Chondrocyte (in vitro differentiated cells): ENCODE measurements at places on chromosomes 7 and 10. TPM values are rescaled to one million over a fixed set of nuclear protein-coding genes. Genes with fewer than 3 reads are reported as not detected.

CUL1 gene
- total RNA-seq, result 34.7 to 41.1 TPM (median 39.7 TPM) in 3 replicates

PTPRZ1 gene
- total RNA-seq, result 0.05 to 2.0 TPM (median 1.6 TPM) in 3 replicates

TRIL gene
- 0.92 to 1.7 TPM (median 0.92 TPM) in 3 replicates for total RNA-seq

COL17A1 gene
- total RNA-seq, result not detected in 3 replicates

STX1A gene
- total RNA-seq, result 19.1 to 33.5 TPM (median 20.9 TPM) in 3 replicates

MMP21 gene
- total RNA-seq, result not detected in 3 replicates

NOS3 gene
- not detected in 3 replicates for total RNA-seq

DNA sequence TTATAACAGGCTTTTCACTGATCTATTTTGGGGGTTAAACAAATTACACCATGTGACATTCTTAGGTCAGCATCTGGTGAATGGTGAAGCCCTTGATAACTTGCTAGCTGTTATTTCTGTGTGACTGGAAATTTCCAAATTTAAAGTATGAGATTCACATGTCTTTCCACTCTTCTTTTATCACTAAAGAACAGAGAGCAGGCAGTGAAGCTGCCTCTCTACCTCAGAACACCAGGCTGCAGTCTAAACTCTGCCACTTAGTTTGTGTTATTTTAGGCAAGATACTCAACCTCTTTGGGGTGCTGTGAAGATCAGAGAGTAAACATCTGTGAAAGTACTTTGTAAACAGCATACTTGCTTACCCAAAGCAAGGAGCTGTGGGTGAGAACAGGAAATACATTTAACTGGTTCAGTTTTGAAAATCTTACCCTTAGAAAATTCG, 15.5 kb upstream of the SP4 start:
- no peaks in the 10 kb centered on the region for H3K4me1 ChIP-seq
- no peaks in the 10 kb centered on the region for H3K36me3 ChIP-seq
- DNase-seq, result no peak
- no peak overlapping the region for H3K27ac ChIP-seq
- peaks cover 22% of the 10 kb centered on the region for H3K27me3 ChIP-seq
- H3K4me3 ChIP-seq, result no peak overlapping the region

DNA sequence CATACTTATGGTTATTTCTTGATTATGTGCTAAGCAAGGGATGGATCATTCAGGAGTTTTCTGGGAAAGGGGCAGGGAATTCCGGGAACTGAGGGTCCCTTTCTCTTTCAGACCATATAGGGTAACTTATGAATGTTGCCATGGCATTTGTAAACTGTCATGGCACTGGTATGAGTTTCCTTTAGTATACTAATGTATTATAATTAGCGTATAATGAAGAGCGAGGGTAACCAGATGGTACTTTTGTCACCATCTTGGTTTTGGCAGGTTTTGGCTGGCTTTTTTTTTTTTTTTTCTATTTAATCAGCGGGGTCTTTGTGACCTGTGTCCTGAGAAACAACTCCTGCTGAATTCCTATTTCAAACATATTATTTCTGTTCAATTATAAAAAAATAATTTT, 237.6 kb upstream of the PTER start:
- no peak for DNase-seq
- H3K4me3 ChIP-seq, result no peak overlapping the region
- no peaks in the 10 kb centered on the region for H3K36me3 ChIP-seq
- H3K27ac ChIP-seq, result no peak overlapping the region
- H3K27me3 ChIP-seq, result peaks cover 2% of the 10 kb centered on the region

GRCh38 chr7:127107601-127108007, 145.1 kb downstream of the GRM8 start:
- H3K4me1 ChIP-seq, result no peaks in the 10 kb centered on the region
- H3K4me3 ChIP-seq, result no peak overlapping the region
- no peaks in the 10 kb centered on the region for H3K27me3 ChIP-seq
- no peak overlapping the region for H3K27ac ChIP-seq
- no peak for DNase-seq

- H3K4me3 ChIP-seq, result no peak overlapping the region
- H3K27ac ChIP-seq, result no peak overlapping the region
Measured at GRCh38 chr10:22742678-22743077, 28.3 kb upstream of the PIP4K2A start.

- H3K36me3 ChIP-seq, result peaks cover 3% of the 10 kb centered on the region
- no peak overlapping the region for H3K4me3 ChIP-seq
- DNase-seq, result no peak
- no peak overlapping the region for H3K27ac ChIP-seq
- peaks cover 27% of the 10 kb centered on the region for H3K4me1 ChIP-seq
- no peaks in the 10 kb centered on the region for H3K27me3 ChIP-seq
Measured at GRCh38 chr10:13074563-13075451, 25.2 kb upstream of the OPTN start.

GRCh38 chr10:117689566-117689965, 147.0 kb downstream of the EMX2 start:
- no peak overlapping the region for H3K4me3 ChIP-seq
- no peak overlapping the region for H3K27ac ChIP-seq
- H3K4me1 ChIP-seq, result peaks cover 9% of the 10 kb centered on the region

- H3K27me3 ChIP-seq, result no peaks in the 10 kb centered on the region
- no peak for DNase-seq
- no peaks in the 10 kb centered on the region for H3K36me3 ChIP-seq
- peaks cover 40% of the 10 kb centered on the region for H3K4me1 ChIP-seq
Measured at GRCh38 chr10:70652761-70653657, 19.3 kb upstream of the ADAMTS14 start.

- H3K27me3 ChIP-seq, result no peaks in the 10 kb centered on the region
- peaks cover 4% of the 10 kb centered on the region for H3K36me3 ChIP-seq
- no peak for DNase-seq
Measured at GRCh38 chr7:25712500-25712899, 439.5 kb upstream of the NFE2L3 start.

DNA sequence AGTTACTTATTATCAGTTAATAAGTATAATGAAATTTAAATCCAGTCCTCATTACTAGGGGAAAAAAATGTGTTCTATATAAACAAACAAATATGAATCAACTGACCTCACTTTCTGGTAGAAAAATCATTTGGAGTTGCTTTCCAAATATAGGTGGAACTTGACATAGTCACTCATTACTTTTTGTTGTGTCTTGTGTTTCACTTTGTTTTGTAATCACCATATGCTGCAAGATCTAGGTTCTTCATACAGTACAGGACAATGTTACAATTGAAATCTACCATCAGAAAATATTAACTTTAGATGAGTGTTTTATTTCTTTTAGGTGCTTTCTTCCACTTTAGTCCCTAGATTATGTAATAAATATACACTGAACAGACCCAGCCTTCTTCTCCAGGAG, 16.9 kb downstream of the TFEC start:
- H3K27me3 ChIP-seq, result peaks cover 12% of the 10 kb centered on the region
- H3K4me1 ChIP-seq, result no peaks in the 10 kb centered on the region
- no peak overlapping the region for H3K27ac ChIP-seq
- H3K4me3 ChIP-seq, result no peak overlapping the region
- H3K36me3 ChIP-seq, result no peaks in the 10 kb centered on the region

DNA sequence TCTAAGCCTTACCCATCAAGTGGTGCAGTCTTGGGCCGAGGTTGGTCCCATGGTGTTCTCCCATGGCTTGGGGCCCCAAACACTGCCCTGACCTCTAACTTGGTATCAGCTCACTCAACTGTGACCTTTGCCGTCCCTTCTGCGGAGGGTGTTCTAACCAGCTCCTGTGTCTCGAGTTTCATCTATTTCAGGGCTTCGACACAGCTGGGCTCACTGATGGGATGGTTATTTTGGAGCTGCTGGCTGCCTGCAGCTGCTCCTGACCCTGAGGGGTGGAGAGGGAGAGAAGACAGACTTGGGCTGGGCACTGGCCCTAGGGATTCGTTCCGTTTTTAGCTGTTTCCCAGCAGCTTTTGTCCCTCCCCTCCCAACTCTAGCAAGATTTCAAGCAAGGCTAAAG, 86.9 kb downstream of the NEURL1 start:
- H3K36me3 ChIP-seq, result no peaks in the 10 kb centered on the region
- no peak overlapping the region for H3K27ac ChIP-seq
- H3K4me1 ChIP-seq, result peaks cover 6% of the 10 kb centered on the region

DNA sequence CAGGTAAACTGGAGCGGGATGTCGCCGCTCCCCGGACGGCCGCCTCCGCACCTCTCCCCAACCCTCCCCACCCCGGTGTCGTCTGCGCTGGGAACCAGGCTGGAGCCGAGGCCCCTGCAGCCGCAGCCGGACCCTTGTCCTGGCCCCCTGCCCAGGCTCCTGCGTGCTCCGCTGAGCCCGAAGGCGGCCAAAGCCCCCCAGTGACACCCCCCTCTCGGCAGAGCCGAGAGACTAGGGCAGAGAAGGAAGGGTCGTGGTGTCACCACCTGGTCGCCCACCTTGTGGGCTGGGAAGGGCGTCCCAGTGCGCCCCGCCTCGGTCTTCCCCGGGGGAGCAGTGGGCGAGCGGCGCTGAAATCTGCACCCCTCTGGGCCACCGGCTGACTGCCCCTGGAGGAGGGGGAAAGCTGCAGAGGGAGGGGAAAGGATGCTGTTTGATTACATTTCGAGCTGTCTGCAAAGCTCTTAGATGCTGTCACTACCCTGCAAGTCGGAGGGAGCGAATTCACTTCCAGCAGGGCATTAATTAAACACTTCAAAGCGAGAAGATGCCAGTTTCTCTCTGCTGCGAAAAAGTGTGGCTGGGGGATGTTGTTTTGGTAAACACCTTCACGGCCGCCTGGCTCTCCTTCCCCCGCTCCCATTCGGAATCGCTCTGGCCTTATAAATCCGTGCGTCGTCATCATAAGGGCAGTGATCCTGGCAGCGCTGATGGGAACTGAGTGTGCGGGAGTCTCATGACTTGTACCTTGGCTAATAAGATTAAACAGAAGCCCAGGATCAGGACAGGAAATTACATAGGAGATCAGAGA, 622 bp downstream of the DYNC1I1 start:
- no peak for DNase-seq
- no peaks in the 10 kb centered on the region for H3K36me3 ChIP-seq
- H3K4me3 ChIP-seq, result peak overlapping the region; percentile 80
- H3K4me1 ChIP-seq, result peaks cover 53% of the 10 kb centered on the region
- H3K27me3 ChIP-seq, result no peaks in the 10 kb centered on the region
